ENCODE measurements at places on chromosomes 2 and 18.
A peak's percentile ranks its signal among the peaks of the same experiment; 100 is the strongest.

- no peak for DNase-seq
These were observed 12.1 kb downstream of the GALNT14 start for GRCh38 chr2:31125918-31126695.

DNA sequence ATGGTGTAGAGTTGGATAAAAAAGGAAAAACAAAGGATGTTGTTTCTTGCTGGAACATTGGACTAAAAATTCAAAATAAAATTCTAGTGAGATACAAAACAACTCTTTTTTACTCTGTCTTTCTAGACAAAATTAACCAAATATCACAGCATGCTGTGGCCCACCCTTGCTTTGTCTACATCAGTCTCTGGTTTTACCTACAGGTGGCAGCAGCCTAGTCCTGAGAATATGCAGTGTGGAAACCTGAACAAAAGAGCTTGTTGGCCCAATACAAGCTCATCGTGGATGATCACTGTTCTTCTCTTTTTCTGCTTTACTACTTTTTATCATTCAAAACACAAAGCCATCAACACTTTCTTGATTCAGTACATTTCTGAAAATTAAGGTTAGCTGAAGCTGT is 210.4 kb downstream of the CDH19 start:
- no peak for DNase-seq

- DNase-seq: no peak
These were observed 70.2 kb downstream of the PTPRM start for GRCh38 chr18:7637269-7637668.

DNA sequence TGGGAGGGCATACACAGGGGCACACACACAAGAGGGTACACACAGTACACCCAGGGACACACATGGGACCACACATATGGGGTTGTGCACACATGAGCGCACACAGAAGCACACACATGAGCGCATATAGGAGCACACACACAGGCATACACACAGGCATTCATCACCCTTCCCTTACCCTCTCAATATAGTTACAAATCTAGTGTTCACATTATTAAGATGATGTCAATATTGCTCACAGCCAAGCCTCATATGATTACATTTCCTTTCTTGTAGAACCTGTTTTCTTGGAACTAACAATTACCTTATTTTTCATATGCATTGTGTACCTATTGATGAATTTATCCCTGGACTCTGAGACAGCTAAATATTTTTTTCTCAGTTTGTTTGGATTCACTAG is 156.7 kb downstream of the FHOD3 start:
- no peak for DNase-seq

DNA sequence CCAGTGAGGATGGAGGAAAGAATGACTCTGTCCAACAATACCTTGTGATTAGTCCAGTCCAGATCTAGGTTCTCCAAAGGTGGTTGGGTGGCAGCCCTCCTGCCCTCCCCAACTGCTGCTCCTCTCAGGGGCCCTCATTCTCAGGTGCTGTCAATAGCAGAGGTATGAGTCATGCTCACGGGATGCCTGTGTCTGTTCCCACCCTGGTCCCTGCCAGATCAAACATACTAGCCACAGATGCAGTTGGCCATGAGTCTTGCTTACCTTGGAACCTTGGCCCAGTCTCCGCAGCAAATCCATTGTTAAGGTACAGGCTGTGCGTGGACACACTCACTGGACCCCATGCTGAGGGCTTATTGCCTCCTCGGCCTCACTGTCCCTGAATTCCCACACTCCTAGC is 24.9 kb upstream of the RPIA start:
- DNase-seq: no peak

- DNase-seq: no peak
These were observed 54.5 kb upstream of the ACMSD start for GRCh38 chr2:134783912-134784311.

- no peak for DNase-seq
These were observed 53.2 kb upstream of the GPR45 start for GRCh38 chr2:105188343-105188742.

GRCh38 chr2:214560176-214560575 is 149.3 kb downstream of the VWC2L start:
- no peak for DNase-seq

- no peak for DNase-seq
These were observed 133.0 kb downstream of the MYO3B start for GRCh38 chr2:170310876-170311502.

GRCh38 chr18:31574359-31574758 is 17.3 kb upstream of the TTR start:
- DNase-seq: no peak

DNA sequence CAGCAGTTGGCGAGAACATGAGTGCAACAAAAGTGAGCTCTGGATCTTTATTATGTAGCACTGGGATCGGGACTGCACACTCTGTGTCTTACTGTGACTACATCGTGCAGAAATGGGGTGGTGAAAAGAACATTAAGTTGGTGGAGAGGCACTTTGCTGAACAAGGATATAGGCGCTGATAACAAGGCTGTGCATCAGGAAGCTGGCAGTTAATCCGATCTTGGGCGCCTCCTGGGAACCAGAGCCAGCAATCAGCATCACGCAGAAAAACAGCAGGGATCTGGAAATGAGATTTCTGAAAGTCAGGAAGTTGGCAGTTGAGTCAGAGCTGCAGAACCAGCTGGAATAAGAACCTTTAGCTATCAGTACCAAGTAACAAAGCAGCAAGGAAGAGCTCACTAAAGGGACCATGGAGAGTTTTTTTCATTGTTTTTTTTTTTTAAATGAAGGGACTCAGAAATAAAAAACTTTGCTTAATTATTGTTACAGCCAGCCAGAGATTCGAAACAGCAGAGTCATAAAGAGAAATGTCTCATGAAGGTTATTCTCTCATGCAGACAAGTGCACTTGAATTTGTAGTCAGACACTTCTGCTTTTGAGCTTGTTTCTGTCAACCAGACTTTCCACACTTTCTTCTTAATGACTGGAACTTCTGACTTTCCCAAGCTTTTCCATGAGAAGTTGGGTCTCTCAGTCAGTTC is 22.8 kb upstream of the MYO3B start:
- no peak for DNase-seq

DNA sequence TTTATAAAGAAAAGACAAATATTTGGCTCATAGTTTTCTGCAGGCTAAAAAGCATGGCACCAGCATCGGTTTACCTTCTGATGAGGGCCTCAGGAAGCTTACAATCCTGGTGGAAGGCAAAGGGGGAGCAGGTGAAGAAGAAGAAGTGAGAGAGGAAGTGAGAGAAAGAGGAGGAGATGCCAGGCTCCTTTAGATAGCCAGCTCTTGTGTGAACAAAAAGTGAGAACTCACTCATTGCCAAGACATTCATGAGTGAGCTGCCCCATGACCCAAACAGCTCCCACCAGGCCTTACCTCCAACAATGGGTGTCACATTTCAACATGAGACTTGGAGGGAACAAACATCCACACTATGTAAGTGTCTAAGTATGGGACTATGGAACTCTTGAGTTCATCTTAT is 14.3 kb downstream of the CCDC150 start:
- DNase-seq: no peak

GRCh38 chr2:14815201-14815600 is 182.7 kb downstream of the LRATD1 start:
- DNase-seq: peak; percentile 30

GRCh38 chr18:7157760-7158159 is 40.2 kb upstream of the LAMA1 start:
- DNase-seq: no peak

- DNase-seq: no peak
These were observed 19.4 kb downstream of the BABAM2 start for GRCh38 chr2:27909901-27910300.

GRCh38 chr2:53987336-53987921 is 16.6 kb upstream of the PSME4 start:
- no peak for DNase-seq

GRCh38 chr2:72154386-72154975 is 6.8 kb upstream of the CYP26B1 start:
- DNase-seq: no peak

DNA sequence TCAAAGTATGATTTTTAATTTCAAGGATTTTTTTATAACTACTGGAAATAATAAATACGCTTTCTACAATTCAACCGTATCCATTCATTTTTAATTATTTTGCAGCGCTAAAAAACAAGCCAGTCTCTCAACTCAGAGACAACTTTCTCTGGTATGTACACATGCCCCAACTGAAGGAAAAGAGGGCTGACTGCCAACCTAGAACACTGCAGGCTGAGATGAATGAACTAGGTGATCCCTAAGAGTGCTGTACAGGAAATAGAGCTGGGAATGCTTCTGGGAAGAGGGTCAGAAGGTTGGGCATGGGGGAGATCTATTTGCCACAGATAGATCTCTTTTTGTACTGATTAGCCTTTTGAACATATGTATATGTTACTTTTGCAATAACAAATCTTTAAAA is 460.1 kb downstream of the NR4A2 start:
- DNase-seq: no peak

DNA sequence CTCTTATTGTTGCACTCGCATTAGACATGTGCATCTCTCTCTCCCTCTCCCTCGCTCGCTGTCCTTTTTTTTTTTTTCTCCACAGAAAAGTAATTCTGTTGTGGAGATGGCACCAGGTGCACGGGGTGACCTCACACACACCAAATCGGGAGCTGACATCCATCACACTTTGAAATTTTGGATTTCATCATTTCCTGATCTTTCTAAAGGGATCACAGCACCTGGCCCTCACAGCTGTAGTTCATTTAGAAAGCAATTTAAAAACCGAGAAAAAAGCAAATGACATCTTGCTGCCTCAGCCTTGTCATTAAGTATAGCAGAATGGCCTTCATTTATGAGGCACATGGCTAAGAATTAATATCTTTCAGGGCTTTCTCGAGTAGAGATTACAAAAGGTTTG is 717.2 kb downstream of the RNF144A start:
- peak; percentile 11 for DNase-seq

GRCh38 chr2:117979911-117980701 is 33.8 kb downstream of the CCDC93 start:
- DNase-seq: no peak

- no peak for DNase-seq
These were observed 235.8 kb downstream of the TCF4 start for GRCh38 chr18:55351980-55352714.

GRCh38 chr2:95019572-95019971 is 5.9 kb upstream of the MAL start:
- DNase-seq: no peak

DNA sequence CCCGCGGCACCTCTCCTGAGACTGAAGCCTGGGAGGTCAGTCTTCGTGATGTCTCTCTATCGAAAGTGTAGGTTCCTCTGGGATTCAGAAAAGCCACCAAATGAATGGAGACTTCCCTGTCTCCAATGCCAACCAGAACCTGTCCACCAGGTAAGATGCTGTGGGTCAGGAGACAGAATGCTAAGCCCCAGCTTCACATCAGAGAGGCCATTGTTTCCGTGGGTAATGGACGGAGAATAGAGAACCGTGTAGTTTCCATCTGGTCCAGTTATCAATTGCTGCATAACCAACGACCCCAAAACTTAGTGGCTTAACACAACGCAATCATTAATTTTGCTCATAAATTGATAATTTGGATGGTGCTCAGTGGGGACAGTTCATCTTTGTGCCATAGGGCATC is 93.5 kb downstream of the DDX1 start:
- no peak for DNase-seq

DNA sequence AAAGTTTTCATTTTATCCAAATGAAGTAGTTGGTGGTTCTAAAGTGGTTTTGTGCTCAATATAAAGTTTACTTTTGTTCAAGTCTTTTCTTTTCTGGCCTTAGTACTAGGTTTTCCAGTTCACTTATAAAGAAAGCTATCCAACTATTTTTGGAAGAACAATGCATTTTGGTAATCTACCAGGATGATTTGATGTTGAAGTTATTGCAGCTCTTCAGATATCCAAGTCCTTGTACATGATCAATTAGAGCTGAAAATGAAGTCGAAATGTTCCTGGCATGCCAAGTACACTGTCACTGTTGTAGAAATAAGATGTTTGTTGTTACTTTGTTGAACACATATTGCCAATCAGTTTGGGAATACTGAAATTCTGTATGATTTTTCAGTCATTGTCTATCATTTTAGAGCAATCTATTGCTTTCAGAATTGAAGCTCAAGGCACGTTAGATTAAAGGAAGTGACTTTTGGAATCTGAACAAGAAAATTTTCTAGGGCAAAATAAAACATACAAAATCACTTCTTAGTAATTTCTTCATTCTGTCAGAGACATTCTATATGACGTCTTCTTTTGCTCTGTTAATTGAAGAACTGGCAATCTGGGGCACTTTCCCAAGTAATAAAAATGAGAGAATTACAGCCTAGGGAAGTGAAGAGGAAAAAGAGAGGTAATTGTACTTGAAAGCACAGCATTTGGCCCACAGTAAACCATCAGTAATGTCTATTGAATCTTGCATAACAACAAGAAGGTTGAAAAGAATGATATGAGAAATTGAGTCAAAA is 232.3 kb downstream of the MREG start:
- DNase-seq: no peak

- DNase-seq: no peak
These were observed 7.2 kb downstream of the AGAP1 start for GRCh38 chr2:235500761-235501672.
